ENCODE measurements at places on chromosomes 1 and 21. TPM values are rescaled to one million over a fixed set of nuclear protein-coding genes. Genes with fewer than 3 reads are reported as not detected.

The FAM163A gene
- total RNA-seq = 10.1 TPM

GRCh38 chr1:94026619-94027380 lies 94.1 kb downstream of the ABCA4 start:
- H3K36me3 ChIP-seq = no peaks in the 10 kb centered on the region
- H3K27me3 ChIP-seq = no peaks in the 10 kb centered on the region
- no peak overlapping the region for H3K27ac ChIP-seq
- peaks cover 11% of the 10 kb centered on the region for H3K4me1 ChIP-seq

- no peak overlapping the region for H3K4me3 ChIP-seq
- H3K36me3 ChIP-seq = no peaks in the 10 kb centered on the region
- peaks cover 47% of the 10 kb centered on the region for H3K4me1 ChIP-seq
- DNase-seq = no peak
- H3K27ac ChIP-seq = no peak overlapping the region
Measured at GRCh38 chr1:206555473-206555935, 48.2 kb downstream of the RASSF5 start.

DNA sequence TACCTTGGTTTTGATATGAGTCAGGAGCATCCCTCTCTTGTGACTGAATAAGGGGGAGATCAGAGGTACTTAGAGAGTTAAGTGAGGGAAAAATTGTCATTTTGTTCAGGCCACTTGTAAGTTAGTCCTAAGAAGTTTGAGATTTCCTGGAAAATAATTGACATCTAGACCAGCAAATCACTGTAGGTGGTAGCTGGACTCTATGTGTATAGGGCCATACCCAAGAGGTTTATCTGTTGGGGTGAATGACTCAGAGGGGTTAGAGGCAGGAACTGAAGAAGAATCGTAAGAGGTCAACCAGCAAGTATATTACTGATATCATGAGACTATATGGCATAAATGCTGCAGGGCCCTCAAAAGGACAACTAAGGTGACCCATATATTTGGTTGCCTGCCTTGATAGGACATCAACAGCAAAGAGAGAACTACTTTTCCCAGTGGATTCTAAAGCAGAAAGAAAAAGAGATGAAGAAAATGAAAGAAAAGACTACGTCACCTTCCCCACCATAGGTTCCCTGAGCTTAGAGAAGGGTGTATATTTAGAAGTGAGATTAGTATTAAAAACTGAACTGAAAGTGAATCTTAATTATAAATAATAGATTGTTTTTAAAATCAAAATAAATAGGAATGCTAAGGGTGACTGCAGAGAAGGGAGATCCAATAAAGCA lies 8.0 kb upstream of the RNPC3 start:
- no peak overlapping the region for H3K27ac ChIP-seq
- peaks cover 2% of the 10 kb centered on the region for H3K4me1 ChIP-seq
- DNase-seq = no peak
- no peaks in the 10 kb centered on the region for H3K27me3 ChIP-seq

GRCh38 chr1:210328032-210328745 lies 513 bp upstream of the HHAT start:
- no peak for DNase-seq
- H3K27ac ChIP-seq = peak overlapping the region; percentile 88
- H3K4me1 ChIP-seq = peaks cover 26% of the 10 kb centered on the region
- peaks cover 6% of the 10 kb centered on the region for H3K36me3 ChIP-seq

- no peak for DNase-seq
- H3K4me3 ChIP-seq = peak overlapping the region; percentile 69
- peaks cover 16% of the 10 kb centered on the region for H3K4me1 ChIP-seq
Measured at GRCh38 chr1:220786057-220786336, 716 bp upstream of the MTARC1 start.

GRCh38 chr1:27113861-27114260 lies 41.1 kb downstream of the SLC9A1 start:
- H3K4me1 ChIP-seq = peaks cover 17% of the 10 kb centered on the region
- no peaks in the 10 kb centered on the region for H3K27me3 ChIP-seq
- no peak for DNase-seq
- H3K27ac ChIP-seq = no peak overlapping the region
- H3K36me3 ChIP-seq = peaks cover 16% of the 10 kb centered on the region

DNA sequence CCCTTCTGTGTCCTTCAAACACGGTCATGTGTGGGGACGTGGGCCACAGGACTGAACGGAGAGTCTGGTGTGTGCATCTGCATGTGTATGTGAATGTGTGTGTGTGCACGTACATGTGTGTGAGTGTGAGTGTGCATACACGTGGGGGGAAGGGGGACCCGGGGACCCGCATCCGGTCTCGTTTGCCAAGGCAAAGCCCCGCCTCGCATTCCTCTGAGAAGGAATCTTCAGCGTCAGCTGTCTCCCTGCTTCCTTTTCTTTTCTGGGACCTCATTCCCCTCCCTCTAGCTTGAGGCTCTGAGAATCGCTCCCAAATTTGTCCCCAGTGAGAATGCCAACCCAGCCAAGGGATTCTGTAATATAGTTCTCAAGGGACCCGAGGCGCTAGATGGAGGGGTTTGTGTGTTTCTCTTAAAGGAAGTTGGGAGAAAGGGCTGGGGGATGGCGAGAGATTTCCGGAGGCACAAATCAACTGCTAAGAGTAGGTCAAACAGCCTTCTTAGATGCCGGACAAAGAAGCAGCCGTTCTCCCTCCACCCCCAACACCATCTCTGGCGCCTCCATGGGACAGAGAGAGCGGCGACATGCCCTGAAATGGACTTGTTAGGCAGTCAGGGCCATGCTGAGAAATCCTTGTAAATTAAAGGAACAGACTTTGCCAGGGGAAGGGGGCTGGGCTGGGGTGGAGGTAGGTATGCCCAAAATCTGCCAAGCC lies 6.6 kb downstream of the IFFO2 start:
- no peaks in the 10 kb centered on the region for H3K36me3 ChIP-seq
- no peak for DNase-seq
- peak overlapping the region; percentile 21 for H3K4me3 ChIP-seq
- H3K27me3 ChIP-seq = peaks cover 15% of the 10 kb centered on the region

DNA sequence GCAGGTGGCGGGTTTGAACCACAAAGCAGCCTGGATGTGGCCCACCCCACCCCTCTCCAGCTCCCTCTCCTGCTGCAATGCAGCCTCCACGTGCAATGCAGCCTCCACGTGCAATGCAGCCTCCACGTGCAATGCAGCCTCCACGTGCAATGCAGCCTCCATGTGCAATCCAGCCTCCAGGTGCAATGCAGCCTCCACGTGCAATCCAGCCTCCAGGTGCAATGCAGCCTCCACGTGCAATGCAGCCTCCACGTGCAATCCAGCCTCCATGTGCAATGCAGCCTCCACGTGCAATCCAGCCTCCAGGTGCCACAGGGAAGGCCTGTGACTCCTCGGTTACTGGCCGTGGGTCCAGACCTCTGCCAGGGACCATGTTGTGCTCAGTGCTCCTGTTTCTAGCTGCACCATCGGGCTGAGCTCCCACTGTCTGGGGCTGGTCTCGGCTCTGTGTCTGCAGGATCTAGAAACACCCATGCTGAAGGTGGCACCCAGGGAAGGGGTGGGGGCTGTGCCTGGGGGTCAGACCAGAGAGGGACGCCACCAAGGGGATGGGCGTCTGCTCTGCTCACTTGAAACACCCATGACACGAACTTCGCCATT lies 11.9 kb upstream of the LRRC3 start:
- H3K36me3 ChIP-seq = no peaks in the 10 kb centered on the region
- no peak overlapping the region for H3K27ac ChIP-seq
- H3K27me3 ChIP-seq = no peaks in the 10 kb centered on the region
- no peak overlapping the region for H3K4me3 ChIP-seq

- no peaks in the 10 kb centered on the region for H3K27me3 ChIP-seq
- no peak overlapping the region for H3K27ac ChIP-seq
- no peaks in the 10 kb centered on the region for H3K4me1 ChIP-seq
- no peaks in the 10 kb centered on the region for H3K36me3 ChIP-seq
- no peak overlapping the region for H3K4me3 ChIP-seq
- DNase-seq = no peak
Measured at GRCh38 chr1:199020904-199021303, 382.1 kb downstream of the PTPRC start.

DNA sequence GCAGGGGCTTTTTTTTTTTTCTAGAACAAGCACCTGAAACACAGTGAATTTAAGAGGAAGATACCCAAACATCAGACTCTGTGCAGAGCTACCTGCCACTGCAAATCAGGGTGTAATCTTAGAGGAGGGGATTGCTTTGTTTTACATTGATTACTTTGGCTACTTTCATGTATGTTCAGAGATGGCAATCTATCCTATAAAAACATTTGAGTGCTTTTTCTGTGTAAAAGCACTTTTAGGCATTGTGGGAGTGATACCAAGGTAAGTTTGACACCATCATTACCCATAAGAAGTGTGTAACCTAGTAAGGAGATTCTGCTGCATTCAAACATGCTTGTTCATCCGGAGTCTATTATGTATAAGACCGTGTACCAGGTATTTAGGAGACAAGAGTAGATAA lies 50.1 kb downstream of the ZFYVE9 start:
- DNase-seq = no peak
- no peaks in the 10 kb centered on the region for H3K27me3 ChIP-seq
- H3K4me1 ChIP-seq = peaks cover 12% of the 10 kb centered on the region
- no peak overlapping the region for H3K4me3 ChIP-seq

Measured in mesothelial cell of epicardium (in vitro differentiated cells).